M059J (cell line): ENCODE measurements at places on chromosomes 2 and 18.
A peak's percentile ranks its signal among the peaks of the same experiment; 100 is the strongest.

DNA sequence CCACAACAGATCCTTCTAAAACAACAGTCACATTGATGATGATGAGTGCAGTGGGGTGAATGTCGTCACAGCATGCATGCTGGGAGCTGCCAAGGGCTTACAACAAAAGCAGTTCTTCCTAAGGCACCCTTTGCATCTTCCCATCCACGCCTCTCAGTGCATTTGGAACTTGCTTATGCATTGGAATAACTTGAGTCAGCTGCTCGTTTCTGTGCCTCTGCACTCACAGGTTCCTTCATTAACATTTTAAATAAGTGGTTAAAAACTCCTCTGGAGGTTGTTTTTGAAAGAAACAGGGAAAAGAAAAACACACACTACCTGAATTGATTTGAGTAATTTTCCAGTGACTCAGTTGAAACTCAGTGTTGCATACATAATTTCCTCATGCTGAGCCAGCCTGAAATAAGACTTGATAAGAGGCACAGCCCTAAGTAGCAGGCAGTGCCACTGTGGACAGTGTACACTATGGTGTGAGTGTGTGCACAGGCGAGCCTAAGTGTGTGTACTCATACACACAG, 46.8 kb upstream of the TRIM43B start:
- peak; percentile 74 for DNase-seq

DNA sequence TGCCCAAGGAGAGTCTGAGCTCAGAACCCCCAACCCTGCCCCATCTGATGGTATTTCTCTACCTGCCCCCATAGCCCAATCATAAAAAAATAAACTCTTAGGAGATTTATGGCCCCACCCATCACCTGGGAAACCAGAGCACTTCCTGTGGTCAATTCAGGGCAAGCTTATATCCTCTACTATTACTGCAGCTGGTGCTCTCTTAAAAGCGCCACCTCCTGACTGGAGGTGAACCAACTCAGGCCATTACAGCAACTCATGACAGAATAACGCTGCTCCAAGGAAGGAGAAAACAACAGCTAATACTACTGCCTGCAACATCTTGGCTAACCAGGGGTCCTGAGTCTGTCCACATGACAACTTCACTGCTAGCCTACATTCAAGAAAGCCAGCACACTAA, 195.7 kb downstream of the MTCL1 start:
- DNase-seq, result no peak

- no peak for DNase-seq
These were observed 30.3 kb downstream of the KIF1A start for GRCh38 chr2:240789501-240790369.

DNA sequence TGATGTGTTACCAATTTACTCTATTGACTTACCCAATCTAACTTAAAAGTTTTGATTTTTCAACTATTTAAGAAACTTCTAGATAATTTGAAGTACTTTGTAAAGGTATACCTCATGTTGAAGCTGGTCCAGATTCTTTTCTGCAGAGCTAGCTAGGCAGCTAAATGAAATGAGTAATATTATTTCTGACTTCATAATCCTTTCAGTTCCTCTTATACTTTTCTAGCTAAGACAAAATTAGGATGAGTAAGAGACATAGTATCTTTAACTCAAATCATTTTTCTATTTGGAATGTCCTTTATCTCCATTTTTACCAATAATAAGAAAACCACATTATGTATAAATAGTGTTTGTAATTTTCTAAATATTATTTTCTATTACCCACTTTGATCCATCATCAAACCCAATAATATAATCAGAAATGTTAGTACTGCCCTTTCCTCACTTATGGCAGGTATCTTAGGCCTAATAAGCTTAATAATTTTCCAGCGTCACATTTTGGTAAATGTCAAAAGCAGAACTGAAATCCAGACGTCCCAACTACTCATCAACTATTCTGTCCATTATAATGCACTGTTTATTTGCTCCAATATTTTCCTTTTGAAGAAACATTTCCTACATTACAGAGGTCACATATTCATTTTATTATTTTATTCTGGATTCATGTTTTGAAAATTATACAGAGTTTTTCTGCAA, 456.6 kb downstream of the THSD7B start:
- no peak for DNase-seq

DNA sequence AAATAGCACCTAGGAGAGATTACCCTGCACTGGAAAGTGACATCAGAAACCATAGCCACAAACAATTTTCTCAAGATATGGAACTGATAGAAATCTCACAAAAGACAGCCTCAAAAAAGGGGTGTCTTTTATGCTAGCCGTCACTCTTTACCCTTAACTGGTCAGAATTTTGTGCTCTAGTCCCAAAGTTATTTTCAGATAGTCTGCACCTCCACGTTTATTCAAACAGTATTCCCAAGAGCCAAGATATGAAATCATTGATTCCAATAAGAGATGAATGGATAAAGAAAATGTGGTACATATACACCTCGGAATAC, 23.5 kb upstream of the PMAIP1 start:
- no peak for DNase-seq

- DNase-seq, result peak; percentile 91
These were observed 35.8 kb upstream of the GRB14 start for GRCh38 chr2:164657129-164657528.

- DNase-seq, result no peak
These were observed 23.2 kb downstream of the ADNP2 start for GRCh38 chr18:80132180-80132812.

DNA sequence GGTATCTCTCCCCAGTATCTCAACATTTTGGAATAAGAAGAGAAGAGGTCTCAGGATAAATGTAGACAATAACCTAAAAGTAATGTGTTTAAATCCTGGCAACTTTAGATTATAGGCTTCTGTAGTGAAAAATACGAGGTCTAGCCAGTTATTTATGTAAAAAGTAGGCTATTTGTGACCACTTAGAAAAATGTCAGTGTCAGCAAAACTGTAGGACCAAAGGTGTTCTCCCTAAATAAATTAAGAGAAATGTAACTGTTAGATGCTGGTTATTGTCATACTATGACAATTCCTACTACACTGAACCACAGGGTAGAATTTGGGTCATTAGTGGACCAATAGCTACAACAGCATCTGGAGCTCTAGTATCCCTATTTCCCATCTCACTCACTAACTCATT, 2.0 kb downstream of the SUPT7L start:
- DNase-seq, result no peak

- no peak for DNase-seq
These were observed 191.3 kb upstream of the KCNJ3 start for GRCh38 chr2:154507186-154507585.

GRCh38 chr2:197204519-197205250, 105.9 kb downstream of the ANKRD44 start:
- DNase-seq, result peak; percentile 15

GRCh38 chr2:27724905-27725701, 46.4 kb upstream of the MRPL33 start:
- no peak for DNase-seq

DNA sequence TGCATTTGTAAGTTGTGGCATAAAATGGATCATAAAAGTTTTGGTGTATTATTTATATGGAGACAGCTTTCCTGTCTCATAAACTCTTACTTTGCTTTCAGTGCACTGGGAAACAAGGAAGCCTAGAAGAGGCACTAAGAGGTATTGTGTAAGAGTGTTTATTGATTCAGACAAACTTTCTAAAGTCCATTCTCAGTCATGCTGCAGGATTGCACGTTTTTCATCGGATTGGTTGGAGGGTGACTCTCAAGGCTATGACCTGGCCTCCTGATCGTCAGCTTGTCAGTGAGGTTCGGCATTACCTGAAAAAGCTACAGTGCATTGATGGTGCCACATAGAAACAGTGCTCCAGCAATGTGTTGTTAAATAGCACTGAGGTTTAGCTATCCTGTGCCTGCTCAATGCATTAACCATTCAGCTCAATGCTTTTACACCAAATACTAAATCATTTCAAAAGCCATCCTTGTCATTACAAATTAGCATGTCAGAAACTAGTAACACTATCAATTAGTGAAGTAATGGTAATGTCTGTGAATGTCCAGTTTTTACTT, 545.5 kb downstream of the CBLN2 start:
- no peak for DNase-seq

DNA sequence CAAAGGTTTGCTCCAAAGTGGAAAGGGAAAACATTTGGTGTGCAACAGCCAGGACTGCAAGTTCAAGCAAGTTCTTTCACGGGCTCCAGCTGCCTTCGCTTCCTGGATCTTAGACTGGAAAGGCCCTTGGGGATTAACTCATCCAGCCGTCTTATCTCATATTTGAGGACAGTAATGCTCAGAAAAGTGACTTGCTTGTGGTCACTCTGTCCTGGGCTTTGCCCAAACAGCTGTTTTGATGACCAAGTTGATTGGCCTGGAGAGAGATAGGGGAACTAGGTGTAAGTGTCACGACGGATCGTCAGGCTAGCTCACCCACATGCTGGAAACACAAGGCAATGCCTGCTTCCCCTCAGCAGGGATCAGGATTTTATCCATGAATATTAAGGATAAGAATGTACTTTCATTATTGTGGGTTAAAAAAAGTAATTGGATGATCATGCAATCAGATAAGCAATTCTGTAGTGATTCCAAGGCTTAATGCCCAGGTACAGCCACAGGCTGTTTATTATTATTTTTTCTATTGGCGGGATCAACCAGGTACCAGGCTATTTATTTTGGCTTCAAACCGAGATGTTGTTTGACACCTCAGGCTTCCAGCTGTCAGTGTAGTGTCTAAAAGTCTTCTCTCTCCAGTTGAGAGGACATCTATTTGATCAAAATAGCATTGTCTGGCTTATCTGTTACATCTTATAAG, 162.5 kb upstream of the EPAS1 start:
- peak; percentile 27 for DNase-seq

GRCh38 chr2:186467421-186467820, 18.6 kb upstream of the ZC3H15 start:
- DNase-seq, result no peak

DNA sequence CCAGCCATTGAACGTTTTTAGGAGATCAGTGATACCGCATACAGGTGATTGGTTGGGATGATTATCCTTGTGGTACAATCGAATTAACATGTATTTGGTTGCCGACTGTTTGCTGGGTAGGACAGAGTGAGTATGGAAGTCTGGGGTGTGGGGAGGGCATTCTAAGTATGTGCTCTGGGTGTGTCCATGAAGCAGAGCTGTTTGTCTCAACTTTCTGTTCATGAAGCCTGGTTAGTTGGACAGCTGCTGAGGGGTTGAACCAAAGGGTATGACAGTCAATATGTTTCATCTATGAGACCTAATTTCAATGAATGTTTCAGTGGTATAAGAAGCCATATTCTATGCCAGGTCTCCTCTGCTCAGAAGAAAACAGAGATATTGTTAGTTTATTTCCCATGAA, 21.9 kb upstream of the SPTBN1 start:
- no peak for DNase-seq

DNA sequence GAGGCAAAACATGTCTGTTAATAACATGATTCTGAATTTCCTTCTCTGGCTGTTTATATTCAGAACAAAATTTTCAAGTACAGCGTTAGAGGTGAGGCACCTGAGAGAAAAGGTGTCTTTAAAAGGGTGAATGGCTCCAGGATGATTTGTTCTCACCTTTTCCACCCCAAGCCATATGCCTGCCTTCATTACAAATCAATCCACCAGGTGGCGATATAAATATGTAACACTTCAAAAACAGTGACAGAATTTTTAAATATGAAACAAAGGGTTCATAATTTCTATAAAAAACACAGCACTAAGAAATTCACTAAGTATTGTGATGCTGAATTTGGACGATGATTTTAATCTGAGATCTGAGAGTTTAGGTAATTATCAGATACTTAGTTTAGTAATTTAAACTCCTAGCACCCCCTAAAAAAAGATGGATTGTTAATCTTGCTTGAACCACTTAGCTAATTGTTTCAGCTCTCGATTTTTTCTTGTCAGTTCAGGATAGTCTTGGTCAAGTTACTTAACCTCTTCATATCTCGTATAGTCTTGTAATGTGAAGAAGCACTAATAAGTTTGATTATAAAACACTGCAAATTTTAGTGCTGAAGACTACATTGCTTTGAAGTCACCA, 528.8 kb downstream of the CPS1 start:
- peak; percentile 11 for DNase-seq

DNA sequence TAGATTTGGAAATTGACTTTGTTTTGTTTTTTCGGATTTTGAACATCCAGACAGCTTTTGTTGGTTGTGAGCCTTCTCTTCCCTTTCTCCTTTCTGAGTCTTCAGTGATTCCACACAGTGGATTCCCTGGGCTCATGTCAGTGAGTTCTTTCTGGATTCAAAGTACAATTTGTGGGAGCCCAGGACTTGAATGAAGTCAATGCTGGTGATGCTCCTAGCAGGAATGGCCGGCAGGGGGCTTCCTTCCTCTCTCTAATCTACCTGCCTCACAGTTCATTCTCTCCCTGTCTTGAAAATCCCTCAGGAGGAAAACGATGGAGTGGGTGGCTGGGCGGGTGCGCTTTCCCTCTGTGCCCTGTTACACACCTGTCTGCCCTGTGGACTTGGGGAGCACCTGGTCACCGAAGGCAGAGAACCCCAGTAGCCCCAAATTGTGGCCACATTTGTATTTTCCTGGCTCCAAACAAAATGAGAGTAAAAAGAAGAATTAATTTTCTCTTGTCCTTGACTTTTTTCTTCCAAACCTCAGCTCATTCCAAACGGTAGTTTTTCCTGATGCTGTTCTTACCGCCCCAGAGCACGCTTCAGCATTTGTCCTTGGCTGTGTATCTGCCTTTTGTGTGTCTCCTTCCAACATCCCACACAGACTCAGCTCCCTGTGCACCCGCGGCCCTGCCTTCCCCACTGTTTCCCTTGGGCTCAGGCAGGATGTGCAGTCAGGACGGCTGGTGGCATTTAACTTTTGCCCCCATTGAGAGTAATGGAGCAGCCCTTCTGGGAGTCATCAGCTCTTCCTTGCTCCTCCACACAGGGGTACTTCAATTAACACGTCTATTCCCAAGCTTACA, 86.6 kb downstream of the MARCO start:
- peak; percentile 35 for DNase-seq

DNA sequence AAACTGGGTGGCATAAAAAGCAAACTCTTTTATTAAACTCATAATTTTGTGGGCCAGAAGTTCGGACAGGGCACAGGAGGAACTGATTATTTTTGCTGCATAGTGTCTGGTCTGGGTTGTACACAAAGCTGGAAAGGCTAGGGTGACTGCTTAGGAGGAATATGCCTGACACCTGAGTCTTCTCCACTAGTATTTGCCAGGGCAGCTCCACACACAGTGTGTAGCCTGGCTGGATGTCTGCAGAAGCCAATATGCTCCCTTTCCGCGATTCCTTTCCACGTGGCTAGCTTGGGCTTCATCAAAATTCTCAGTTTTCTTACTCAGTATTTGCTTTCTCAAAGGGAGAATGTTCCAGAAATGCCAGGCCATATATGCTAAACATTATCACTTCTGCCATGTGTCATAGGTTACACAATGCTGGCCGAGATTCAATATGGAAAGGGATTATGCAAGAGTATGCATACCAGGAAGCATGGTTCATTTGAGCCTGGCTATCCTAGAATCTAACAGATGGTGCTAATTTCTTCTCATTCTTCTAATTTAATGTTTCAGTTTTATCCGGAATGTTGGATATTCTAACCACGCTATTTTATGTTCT, 142.7 kb upstream of the DOK6 start:
- DNase-seq, result peak; percentile 58
